ENCODE measurements at places on chromosomes 4 and X.

DNA sequence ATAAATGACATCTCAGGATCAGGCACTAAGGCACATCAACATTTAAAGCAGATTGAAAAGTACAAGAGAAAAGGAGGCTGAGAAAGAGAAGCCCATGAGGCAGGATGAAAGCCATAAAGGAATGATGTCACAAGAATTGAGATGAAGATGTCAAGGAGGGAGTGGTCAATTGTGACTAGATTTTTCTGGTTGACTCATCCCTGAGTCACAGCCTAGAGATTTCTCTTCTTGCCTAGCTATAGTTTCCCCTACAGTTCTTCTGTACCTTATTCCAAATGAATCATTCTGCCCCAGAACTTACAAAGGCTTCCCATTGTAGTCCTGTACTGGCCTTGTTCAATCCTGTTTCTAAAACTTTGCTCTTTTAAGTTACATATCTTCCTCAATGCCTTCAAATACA is 3.4 kb upstream of the USP53 start:
- DNase-seq, result no peak

DNA sequence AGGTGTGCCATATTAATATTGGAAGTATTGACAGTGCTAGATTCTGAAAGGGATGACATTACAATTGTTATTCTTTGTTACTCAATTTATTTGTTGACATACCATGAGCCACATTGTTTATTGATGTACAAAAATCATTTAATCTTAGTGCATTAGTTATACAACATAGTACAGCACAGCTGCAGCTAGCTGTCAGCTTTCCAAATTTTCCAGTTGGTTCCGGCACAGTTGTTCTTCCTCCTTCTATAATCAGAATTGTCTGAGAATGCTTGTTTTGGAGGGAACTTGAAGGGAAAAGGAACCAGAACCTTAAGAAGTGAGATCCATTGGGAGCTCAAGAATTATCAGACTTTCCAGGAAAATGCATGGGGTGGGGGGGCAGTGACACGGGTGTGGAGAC is 281.4 kb downstream of the ZIC3 start:
- DNase-seq, result no peak

GRCh38 chrX:133335027-133335426 is 80.3 kb downstream of the GPC4 start:
- DNase-seq, result no peak

DNA sequence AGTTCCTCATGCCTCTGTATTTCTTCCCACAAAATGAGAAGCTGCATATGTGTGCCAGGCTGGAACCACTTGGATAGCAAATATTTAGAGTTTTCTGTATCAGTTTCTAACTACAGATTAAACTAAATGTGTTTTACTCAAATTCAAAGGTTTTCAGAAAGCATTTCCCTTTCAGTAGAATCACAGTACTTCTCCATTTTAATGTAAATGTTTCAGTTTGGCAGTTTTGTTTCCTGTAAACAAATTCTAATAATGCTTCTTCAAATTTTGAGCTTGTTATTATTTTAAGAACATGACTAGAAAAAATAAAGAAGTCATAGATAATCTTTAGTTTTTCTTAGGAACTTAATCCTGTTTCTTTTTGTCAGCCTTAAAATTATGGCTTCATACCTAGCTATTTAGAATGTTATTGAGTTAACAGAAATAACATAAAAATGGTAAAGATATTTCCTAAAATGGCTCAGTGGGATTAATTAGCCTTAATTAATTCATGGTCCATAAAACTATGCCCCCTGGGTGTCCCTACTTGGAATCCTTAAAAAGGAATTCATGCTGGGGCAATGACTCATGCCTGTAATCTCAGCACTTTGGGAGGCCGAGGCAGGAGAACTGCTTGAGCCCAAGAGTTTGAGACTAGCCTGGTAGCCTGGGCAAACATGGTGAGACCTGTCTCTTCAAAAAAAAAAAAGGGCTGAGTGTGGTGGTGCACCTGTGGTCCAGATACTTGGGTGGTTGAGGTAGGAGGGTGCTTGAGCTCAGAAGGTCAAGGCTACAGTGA is 83.8 kb upstream of the GPR34 start:
- DNase-seq, result no peak

GRCh38 chr4:61714387-61714911 is 514.3 kb downstream of the ADGRL3 start:
- DNase-seq, result no peak

DNA sequence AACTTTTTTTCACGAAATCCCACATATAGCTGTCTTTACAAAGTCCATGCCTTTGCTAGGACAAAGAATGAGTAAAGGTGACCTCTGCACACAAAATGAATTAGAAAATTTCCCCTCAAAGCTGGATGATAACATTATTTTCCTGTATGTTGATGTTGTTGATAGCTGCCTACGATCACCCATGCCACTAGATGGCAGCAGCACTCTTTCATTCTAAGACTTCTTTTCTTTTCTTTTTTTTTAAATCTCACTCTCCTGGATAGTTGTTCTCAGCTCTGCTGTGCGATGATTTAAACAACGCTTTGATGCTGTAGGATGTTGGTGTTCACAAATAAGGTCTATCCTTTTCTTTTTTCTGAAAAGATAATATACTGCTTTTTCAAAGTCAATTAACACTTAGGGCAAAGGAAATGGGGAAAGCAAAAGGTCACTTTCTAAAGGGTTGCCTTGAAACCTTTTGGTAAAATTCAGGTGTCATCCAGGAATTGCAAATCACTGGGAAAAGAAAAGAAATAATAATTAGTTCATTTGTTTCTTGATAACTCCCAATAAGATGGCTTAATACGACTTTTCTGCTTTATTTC is 266.8 kb downstream of the C4orf33 start:
- no peak for DNase-seq

DNA sequence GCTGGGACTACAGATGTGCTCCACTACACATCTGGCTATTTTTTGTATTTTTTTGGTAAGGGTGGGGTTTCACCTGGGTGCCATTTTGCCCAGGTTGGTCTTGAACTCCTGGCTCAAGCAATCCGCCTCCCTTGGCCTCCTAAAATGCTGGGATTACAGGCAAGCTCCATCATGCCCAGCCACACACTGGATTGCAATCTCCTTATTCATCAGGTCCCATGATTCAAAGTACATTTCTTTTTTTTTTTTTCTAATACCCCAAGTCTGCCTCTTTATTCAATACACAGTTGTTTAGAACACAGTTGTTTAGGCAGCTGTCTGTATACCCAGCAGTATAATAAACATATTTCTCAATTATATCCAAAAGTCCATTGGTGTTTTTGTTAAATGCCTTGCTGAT is 130.3 kb upstream of the ARSJ start:
- DNase-seq, result no peak

GRCh38 chr4:161376275-161376674 is 787.5 kb downstream of the FSTL5 start:
- no peak for DNase-seq

All from esophagus squamous epithelium (tissue), 5 donors.